Metanephros (tissue), 2 donors: ENCODE measurements at places on chromosomes 11 and 22. TPM values are rescaled to one million over a fixed set of nuclear protein-coding genes. Genes with fewer than 3 reads are reported as not detected.

Gene CBLIF
- 0.53 TPM for total RNA-seq

Gene TRIOBP
- total RNA-seq, result 94.7 TPM

Gene MORC2
- 28.4 TPM for total RNA-seq

Gene BMAL1
- total RNA-seq, result 14.0 TPM

Gene GPHA2
- 1.3 TPM for total RNA-seq
